Cardiac fibroblast (primary cell): ENCODE measurements at places on chromosomes 4 and X.

DNA sequence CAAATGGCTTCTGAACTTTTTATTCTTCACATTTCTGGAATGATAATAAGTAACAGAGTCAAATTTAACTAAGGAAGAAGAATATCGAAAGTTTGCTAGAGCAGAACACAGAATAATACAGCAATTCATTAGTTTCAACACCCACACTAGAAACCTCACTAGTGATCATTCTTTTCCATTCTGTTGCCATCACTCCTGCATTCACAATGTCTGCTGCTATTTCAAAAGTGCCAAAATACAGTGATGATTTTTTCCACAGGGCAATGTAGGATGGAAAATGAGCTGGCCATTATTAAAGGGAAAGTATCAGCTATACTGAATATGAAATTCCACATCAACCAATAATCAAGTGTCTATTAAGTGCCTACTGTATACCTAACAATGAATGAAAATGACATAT is 186.7 kb downstream of the USP46 start:
- DNase-seq: no peak

DNA sequence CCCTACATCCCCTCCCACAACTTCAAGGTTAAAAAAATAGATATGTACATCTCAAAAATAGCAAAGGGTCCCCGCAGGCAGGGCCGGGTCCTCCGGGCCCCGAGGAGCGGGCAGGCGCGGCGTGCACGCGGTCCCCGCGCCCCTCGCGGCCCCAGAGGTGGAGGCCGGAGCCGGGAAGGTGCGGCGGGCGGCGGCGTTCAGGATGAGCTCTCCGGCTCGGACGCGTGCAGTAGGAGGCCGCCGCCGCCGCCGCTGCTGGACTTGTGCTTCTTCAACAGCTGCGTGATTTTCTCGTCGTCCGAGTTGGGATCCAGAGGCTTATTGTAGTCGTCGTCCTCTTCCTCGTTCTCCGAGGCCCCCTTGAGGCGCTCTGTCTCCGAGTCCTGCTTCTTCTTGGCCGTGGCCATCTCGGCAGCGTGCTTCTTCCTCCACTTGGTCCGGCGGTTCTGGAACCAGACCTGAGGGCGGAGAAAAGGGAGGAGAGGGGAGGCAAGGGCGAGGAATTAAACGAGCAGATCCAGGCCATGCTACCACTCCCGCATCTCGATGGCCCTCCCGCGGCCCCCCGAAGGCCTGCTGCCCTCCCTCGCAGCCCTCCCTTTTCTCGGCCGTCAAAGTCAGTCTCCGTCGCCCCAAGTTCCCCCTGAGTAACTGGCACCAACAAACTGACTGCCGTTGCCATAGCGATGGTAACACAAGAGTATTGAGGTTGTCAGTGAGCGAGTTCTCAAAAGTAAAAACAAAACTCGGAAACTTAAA is 5.8 kb downstream of the NKX6-1 start:
- DNase-seq: peak; percentile 29

- DNase-seq: no peak
Observed at GRCh38 chr4:115562506-115562905, 449.1 kb upstream of the NDST4 start.

GRCh38 chr4:147498031-147498660 is 17.2 kb downstream of the EDNRA start:
- peak; percentile 92 for DNase-seq

DNA sequence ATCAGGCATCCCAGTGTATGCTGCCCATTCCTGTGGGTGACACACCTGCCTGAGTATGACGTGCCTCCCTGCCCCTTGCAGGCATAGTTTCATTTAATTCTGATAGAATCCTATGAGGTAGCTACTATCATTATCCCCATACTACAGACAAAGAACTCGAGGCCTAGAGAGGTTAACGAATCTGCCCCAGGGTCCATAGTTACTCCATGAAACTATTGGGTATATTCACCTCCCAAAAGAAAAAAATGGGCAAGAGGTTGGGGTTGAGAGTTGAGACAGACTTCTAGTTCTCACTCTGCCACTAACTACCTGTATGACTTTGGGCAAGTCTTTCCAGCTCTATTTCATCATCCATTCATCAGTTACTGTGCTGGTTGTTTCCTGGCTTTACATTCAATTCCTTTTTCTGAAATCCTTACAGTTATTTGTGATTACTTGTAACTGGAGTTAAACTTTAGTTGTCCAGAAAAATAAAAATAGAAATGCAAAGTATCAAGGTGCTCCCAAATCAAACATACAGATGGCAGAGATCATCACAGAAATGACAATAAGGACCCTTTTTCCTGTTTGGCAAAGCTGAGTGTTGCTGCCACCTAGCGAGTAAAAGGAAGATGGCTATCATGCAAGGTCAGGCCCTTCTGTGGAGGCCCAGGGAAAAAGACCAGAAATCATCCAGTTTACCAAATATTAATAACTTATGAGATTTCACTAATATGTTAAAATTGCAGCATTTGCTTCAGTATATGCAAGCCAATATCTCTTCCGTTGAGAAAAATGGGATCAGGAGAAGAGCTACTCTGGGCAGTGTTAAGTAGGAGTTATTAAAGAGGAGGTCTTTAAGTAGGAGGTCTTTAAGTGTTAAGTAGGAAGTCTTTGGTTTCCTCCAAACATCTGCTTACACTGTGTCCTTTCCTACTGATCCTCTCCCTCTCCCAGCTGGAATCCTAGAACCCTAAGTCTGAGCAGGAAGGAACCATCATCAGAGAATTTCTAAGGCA is 17.1 kb upstream of the MAP7D3 start:
- peak; percentile 52 for DNase-seq

- no peak for DNase-seq
Observed at GRCh38 chr4:121998024-121998423, 46.2 kb upstream of the TRPC3 start.

DNA sequence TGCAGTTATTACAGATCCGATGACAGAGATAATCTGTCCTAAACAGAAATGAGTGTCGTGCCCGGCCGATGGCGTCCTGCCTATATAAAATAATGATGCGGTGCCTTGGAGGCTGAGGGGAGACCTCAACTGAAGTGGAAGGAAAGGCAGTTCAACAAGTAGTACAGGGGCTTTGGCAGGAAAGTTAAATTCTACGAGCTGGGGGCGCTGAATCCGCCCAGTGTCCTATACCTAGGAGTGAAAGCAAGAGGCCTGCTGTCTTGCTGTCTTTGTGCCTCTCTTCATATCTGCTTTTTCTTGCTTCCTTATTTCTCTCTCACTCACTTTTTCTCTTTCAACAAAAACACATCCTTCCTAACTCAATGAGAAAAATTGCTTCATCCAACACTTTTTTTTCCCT is 82.2 kb upstream of the PRPS2 start:
- no peak for DNase-seq

DNA sequence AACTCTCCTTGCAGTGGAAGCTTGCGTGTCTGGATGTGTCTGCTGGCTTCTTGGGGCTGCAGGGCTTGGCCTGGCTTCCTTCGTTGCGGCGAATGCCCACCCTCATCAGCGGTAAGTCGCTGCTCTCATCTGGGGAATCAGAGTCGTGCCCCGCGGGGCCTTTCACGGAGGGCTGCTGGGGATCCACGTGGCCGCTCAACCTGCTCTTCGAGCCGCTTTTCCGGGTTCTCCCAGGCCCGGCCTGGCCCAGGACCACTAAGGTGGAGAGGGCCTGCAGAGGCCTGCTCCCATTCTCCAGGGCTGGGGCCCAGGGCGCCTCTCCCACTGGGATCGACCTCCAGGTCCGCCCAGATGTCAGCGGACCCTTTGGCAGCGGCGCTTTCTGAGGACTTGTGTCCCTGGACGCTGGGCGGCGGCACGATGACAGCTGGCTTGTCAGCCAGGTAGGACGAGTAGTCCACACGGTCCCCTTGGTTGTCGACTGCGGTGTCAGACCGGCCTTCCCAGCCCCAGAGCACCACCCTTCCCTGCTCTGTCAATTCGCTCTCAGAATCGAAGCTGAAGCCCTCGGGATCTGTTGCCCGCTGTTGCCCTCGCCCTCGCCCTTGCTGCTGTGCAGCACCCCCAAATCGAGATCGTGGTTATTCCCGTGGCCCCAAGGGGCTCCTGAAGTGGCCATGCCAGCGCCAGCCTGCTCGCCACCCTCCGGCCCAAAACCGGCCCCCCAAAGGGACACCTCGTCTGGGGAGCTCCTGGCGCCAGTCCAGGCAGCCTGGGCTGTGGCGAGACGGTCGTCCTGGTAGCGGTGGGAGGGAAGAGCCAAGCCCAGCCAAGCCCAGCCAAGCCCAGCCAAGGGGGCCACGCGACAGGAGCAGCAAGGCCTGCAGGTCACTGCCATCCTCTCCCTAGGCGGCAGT is 37.8 kb upstream of the NHSL2 start:
- DNase-seq: no peak

- DNase-seq: no peak
Observed at GRCh38 chrX:97326456-97326855, 442.7 kb downstream of the RPA4 start.

DNA sequence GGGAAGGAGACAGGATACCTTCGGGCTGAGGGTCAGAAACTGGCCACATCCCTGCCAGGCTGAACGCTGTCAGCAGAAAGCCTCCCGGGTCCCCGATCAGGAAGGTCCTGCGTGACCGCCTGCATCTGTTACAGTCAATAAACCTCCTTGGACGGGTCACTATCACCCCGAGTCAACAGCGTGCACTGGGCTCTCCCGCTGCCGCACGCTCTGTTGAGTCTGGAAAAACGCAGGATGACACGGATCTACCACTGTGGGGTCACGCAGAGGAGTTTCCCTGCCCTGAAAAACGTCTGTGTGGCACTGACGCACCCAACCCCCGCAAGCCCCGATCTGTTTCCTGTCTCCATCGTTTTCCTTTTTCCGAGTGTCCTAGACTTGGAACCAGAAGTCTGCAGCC is 12.1 kb downstream of the PPP2R3B start:
- no peak for DNase-seq

DNA sequence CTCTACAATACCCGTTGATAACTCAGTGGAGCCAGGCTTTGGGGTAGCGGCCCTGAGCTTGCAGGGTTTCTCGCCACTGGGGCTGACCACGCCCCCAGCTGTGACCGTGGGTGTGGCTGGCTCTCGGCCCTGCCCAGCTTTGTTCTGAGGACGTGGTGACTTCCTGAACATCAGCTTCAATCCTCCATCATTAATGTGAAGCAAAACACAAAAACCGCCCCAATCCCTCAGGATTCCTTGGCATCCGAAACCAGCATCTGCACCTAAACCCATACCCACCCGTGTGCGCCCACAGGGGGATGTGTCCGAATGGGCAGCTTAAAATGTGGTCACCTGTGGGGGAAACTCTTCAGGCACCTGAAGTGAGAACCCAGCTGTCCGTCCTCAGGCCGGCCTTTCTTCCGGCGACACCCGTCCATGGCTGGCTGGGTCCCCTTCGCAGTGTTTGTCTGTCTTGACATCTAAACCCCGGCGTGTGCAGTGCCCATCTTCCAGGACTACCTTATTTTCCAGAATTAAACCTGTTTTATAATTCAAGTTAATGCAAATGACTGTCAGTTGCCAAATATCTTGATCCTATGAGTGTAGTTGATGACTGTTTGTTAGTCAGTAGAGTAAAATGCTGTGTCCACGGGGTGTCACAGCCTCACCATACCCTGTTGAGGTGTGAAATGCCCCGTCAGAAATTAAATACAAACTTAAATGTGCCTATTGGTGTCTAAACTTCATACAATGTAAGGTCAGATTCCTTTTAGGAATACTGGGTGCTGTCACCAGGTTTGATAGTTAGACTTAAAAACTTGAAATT is 27.3 kb downstream of the NELFA start:
- peak; percentile 20 for DNase-seq

- peak; percentile 91 for DNase-seq
Observed at GRCh38 chr4:169337510-169337909, 66.8 kb upstream of the SH3RF1 start.

- DNase-seq: no peak
Observed at GRCh38 chr4:103719830-103720207, at the start of gene TACR3. Gene TACR3 (minus strand): TSS chr4:103719985. CDS start chr4:103719675, 310 bp downstream.

DNA sequence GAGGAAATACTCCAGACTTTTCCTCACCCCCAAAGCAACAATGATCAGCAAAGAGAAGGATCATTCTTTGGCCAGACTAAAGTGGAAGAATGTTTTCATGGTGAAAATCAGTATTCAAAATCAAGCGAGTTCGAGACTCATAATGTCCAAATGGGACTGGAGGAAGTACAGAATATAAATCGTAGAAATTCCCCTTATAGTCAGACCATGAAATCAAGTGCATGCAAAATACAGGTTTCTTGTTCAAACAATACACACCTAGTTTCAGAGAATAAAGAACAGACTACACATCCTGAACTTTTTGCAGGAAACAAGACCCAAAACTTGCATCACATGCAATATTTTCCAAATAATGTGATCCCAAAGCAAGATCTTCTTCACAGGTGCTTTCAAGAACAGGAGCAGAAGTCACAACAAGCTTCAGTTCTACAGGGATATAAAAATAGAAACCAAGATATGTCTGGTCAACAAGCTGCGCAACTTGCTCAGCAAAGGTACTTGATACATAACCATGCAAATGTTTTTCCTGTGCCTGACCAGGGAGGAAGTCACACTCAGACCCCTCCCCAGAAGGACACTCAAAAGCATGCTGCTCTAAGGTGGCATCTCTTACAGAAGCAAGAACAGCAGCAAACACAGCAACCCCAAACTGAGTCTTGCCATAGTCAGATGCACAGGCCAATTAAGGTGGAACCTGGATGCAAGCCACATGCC is 89.7 kb downstream of the TET2 start:
- DNase-seq: no peak

GRCh38 chr4:119615068-119615719 is 13.4 kb downstream of the PDE5A start:
- DNase-seq: no peak

DNA sequence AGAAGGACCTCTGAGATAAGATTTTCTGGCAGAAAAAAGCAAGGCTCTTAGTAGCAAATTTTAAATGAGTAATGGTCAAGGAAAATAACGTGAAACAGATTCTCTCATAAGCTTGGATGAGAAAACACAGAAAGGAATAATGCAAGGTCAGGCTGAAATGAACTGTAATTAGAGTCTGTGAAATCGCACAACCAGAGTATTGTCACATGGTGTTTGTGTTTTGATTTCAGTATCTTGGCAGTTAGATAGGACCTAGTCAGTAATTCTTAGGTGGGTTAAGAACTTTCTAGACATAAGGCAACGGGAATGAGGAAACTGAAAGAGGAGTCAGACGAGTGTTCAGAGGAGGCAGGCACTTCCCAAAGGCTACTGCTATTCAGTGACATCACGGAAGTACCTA is 34.6 kb downstream of the LIMCH1 start:
- DNase-seq: no peak

DNA sequence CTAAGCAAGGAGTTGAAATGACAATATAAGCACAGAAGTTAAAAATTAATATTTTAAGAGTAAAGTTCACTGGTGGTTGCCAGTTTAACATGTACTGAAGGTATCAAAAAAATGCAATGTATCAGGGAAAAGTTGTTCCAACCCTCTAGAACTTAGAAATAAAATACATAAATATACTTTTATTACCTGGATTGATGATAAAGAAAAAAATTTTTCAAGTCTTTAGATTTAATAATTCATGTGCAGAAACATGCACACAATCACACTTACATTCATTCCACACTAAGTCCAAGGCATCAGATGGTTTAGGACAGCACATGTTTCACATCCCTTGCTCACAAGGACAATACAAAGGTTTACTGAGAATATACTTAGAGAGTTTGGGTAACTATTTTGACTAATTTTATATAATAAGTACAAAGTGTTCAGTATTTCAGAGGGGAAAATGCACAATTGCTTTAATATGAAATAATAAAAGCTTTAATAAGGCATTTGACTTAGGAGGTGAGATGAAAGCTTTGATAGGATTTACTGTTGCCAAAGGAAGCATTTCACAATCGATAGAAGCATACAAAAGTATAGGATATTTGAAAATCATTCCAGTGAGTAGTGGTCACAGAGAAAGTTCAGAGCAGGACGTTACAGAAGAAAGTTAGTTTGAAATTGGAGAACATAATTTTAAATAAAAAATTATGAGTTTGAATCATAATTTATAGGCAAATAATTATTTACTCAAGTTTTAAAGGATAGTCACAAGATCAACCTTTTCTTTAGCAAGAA is 392 bp upstream of the UGT2A3 start:
- DNase-seq: no peak
